ENCODE measurements at places on chromosomes 12 and 14.
A peak's percentile ranks its signal among the peaks of the same experiment; 100 is the strongest.

DNA sequence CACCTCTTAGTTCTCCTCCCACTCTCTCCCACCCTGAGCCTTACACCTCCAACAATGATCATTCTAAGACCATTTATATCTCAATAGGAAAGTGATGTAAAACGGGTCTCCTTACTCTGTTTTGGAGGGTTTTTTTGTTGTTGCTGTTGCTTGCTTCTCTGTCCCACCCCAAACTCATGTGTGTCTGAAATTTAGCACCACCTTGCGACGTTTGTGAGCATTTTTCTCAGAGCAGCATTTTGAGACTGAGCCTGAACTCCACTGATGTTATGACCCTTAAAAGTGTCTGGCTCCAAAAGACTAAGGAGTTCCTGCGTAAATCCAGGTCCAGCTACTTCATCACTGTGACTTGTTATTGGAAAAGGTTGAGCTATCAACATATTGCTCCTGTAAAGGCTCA lies 155.0 kb downstream of the DAD1 start:
- peak; percentile 30 for DNase-seq

DNA sequence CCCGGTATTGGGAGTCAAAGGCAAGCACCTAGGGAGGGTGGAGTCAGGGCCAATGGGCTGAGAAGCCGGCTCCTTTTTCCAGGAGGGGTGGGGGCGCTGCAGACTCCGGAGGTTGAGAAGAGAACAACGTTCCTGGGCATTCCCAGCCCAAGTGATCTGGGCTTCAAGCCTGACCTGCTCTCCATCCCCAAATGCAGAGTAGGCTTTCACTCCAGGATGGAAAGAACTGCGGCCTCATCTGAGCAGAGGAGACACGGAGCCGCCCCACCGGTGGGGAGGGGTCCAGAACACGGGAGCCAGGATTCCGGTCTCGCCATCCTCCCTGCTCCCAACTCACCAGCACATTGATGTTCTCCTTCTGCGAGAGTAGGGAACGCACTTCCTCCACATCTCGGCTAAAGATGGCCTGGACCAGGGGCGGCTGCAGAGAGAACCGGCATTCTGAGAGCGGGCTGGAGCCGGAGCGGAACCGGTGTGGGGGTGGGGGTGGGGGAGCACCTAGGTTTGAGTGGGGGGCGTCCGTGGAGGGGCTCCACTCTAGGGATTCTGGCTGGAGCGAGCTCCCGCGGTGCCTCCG lies 605 bp downstream of the ANKRD52 start:
- no peak for DNase-seq

GRCh38 chr12:67484791-67485480 lies 163.6 kb upstream of the DYRK2 start:
- no peak for DNase-seq

GRCh38 chr12:78189656-78190055 lies 359.0 kb downstream of the NAV3 start:
- no peak for DNase-seq

- DNase-seq: peak; percentile 85
Measured at GRCh38 chr12:52203079-52203921, 11.5 kb upstream of the KRT80 start.

DNA sequence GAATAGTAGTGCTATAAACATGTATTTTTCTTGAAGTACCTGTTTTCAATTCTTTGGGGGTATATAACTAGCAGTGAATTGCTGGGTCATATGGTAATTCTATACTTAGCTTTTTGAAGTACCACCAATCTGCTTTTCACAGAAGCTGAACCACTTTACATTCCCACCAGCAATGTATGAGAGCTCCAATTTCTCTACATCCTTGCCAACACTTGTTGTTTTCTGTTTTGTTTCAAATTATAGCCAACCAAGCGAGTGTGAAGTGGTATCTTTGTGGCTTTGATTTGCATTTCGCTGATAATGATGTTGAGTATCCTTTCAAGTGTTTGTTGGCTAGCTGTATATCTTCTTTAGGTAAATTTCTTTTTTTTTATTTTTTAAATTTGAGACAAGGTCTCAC lies 95.7 kb downstream of the PAPLN start:
- no peak for DNase-seq

GRCh38 chr14:85535991-85536832 lies 6.3 kb downstream of the FLRT2 start:
- peak; percentile 65 for DNase-seq

GRCh38 chr14:99654235-99654985 lies 9.5 kb downstream of the HHIPL1 start:
- no peak for DNase-seq

DNA sequence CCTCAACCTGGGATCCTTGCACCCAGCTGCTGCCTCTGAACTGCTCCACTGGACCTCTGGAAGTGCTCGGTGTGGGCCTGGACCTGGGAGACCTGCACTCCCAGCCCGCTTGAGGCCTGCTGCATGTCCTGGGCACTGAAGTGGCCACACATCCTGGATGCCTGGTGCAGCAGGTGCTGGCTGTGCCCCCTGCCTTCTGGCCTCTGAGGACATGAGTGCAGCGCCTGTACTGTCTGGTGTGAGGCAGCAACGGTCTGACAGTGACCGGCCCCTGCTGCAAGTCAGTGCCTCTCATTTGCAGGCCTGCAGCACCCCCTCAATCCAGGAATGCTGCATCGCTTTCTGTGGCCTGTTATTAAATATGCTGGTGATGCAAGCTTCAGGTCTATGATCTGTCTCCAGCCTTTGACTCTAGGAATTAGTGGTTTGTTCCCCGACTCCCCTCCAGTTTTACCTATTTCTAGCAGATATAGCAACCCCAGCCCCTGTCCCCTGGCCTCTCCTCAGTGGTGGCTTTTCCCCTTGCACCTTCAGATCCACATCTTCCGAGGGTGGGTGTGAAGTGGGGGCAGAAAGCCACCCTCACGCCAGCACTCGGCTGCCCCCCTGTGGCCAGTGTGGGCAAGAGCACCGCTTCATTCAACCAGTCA lies 3.6 kb downstream of the SMIM41 start:
- peak; percentile 55 for DNase-seq

- no peak for DNase-seq
Measured at GRCh38 chr14:103329401-103330347, 4.4 kb upstream of the EIF5 start.

GRCh38 chr12:75481013-75481705 lies 604 bp downstream of the GLIPR1 start:
- no peak for DNase-seq

GRCh38 chr14:104030958-104031357 lies 54.5 kb upstream of the ASPG start:
- DNase-seq: no peak

DNA sequence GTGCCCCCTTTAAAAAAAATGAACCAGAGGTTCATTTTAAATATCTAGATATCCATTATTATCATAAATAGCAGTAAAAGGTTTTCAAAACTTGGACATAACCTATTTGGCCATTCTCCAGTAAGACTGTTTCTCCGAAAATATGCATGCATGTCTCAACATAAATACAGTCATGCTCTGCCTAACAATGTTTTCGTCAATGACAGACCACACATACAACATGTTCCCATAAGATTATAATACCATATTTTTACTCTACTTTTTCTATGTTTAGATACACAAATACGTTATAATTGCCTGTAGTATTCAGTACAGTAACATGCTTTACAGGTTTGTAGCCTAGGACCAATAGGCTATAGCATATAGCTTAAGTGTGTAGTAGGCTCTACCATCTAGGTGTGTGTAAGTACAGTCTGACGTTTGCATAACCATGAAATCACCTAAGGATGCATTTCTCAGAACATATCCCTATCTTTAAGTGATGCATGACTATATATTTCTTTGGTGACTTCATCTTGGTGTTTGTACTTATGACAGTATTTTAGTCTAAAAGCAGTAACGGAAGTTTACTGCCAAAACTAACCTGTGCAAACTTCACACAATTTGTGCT lies 3.2 kb downstream of the TMEM19 start:
- no peak for DNase-seq

DNA sequence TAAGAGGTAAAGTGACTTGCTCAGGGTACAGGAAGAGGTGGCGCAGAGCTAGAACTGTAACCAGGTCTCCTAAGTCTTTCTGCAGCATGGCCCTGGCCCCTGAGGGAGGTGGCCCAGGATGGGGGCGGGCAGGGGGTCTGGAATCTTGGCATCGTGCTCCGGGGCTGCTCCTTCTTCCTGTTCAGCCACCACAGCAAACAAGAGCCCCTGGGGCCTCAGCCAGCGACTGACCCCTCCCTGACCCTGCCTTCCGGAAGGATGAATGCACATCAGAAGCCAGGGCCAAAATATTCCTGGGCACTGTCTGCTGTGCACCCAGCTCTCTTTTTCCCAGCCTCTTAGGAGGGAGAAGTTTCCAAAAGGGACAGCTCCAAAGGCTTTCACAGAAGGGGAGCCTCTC lies 242.8 kb downstream of the DPF3 start:
- no peak for DNase-seq

- no peak for DNase-seq
Measured at GRCh38 chr12:100186071-100186470, 14.5 kb upstream of the ACTR6 start.

- DNase-seq: no peak
Measured at GRCh38 chr14:73787486-73788316, 63.9 kb upstream of the PTGR2 start.

- DNase-seq: no peak
Measured at GRCh38 chr12:120013659-120014380, 24.8 kb downstream of the BICDL1 start.
